ENCODE measurements at places on chromosomes 5 and 9.

DNA sequence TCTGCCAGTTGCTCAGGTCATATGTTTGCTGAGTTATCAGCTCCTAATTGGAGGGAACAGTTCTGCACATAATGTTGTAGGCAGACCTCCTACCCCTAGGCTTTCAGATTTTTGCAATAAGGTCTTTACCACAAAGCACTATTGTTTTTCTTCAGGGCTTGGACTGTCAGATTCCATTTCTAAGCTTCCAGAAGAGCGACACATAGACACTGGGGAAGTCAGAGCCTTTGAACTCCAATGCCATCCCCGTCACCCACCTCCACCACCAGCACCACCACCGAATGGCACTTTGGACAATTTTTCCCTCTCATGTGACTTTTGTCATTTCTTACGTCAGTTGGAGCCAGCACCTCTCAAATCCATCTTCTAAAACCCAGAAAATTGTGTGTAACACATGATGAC, 28.3 kb upstream of the SPRY4 start:
- DNase-seq, result no peak

GRCh38 chr9:71128796-71129195, 7.4 kb upstream of the TRPM3 start:
- DNase-seq, result no peak

DNA sequence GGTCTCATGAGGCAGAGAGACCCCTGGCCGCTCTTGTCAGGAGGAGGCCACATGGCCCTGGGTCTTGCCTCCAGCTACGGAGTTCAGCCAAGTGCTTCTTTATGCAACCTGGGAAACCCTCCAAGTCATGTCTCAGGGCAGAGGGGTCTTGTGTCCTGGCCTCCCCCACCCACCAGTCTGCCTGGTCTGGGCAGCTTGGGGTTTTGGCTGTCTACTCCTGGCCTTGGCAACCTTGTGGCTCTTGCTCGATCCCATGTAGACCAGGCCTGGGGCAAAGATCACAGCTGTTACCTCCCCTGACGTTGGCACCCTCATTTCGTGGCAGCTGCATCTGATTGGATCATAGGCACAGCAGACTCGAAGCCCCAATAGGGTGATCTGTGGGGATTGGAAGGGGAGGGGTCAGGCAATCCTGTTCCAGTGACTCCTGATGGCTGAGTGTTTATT, 28.4 kb downstream of the JADE2 start:
- DNase-seq, result no peak

GRCh38 chr5:75847561-75848021, 130.4 kb upstream of the POC5 start:
- no peak for DNase-seq

- no peak for DNase-seq
These were observed 13.5 kb upstream of the GPR150 start for GRCh38 chr5:95606419-95606818.

GRCh38 chr5:31300501-31300900, 107.0 kb downstream of the CDH6 start:
- DNase-seq, result no peak

GRCh38 chr5:4129523-4129922, 533.9 kb downstream of the IRX1 start:
- no peak for DNase-seq

DNA sequence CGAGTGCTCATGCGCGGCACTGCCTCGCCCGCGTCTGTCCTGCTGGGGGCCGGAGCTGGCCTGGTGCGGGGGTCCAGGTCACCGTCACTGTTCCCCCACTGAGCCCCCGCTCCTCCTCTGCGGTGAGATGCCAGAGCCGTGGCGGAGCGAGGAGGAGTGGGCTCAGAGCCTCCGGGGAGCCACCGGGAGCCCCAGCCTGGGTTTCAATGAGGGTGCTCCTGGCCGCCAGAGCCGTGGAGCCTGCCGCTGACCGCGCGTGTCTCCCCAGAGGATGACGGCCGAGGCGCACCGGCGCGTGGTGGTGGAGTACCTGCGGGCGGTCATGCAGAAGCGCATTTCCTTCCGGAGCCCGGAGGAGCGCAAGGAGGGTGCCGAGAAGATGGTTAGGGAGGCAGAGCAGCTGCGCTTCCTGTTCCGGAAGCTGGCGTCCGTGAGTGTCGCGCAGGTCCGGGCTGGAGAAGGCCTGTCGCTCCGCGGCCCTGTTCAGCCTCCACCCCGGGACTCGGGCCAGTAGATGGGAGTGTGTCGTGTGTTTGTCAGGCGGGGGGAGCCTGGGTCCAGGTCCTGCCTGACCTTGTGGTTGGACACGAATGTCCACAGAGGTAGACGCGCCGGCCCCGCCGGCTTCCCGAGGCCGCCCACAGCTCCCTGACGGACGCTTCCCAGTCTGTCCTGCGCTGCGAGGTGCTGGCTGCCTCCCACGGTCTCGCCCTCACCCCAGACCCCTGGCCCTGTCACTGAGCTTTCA, 22.0 kb downstream of the EXOC3 start:
- no peak for DNase-seq

- no peak for DNase-seq
These were observed 152.9 kb downstream of the AUH start for GRCh38 chr9:91208837-91209236.

DNA sequence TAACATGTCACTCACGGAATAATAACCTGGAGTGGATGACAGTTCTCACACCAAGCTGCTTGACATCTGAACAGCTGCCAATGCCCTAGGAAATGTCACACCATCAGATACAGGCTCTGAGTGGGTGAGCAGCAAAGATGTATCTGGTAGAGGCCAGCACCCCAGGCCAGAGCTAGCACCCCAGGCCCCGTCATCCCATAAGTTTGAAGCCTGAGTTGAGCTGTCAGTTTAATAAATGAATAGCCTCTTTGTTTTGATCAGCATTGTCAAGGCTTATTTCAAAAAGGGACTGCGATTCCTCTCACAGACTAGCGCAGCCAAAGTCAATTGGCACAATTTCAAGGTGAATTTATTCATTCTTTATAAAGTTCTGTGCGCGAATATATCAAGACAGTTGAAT, 1327.1 kb downstream of the MAT2B start:
- no peak for DNase-seq

GRCh38 chr5:121725450-121725849, 126.2 kb upstream of the FTMT start:
- no peak for DNase-seq

DNA sequence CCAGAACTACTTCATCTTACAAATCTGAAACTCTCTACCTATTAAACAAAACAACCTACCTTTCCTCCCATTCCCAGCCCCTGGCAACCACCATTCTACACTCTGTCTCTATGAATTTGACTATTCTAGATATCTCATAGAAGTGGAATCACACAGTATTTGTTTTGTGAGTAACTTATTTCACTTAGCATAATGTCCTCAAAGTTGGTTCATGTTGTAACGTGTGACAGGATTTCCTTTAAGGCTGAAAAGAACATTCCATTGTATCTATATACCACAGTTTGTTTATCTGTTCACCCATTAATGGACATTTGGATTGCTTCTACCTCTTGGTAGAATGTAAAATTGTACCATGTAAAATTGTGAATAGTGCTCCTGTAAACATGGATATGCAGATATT, 70.1 kb upstream of the NXNL2 start:
- no peak for DNase-seq

DNA sequence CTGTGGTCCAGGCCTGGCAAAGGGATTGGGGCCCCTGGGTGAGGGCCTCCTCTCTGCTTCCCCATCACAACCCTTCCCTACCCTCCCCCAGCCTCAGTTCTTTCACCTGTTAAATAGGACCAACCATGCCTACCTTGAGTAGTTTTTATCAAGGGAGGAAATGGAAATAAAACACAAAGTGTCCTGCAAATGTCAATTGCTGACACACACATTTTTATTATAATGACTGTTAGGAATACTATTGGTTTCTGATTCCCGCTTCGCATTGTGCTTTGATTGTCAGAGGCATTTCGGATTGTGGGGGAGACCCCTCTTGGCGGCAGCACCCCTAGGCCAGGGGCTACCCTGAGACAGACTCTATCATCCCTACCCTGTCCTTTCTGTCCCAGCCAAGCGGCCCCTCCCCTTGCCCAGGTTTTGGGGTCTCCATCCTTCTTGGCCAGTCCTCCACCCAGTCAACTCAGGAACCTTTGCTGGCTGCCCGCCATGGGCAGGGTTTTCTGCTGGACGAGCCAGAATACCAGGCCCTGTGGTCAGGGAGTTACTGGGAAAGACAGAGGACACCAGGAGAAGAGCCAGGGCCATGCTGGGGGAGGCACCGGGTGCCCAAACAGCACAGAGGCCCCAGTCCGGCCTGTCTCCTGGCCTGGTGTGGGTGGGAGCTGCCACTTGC, 18.4 kb upstream of the TTLL11 start:
- DNase-seq, result no peak

DNA sequence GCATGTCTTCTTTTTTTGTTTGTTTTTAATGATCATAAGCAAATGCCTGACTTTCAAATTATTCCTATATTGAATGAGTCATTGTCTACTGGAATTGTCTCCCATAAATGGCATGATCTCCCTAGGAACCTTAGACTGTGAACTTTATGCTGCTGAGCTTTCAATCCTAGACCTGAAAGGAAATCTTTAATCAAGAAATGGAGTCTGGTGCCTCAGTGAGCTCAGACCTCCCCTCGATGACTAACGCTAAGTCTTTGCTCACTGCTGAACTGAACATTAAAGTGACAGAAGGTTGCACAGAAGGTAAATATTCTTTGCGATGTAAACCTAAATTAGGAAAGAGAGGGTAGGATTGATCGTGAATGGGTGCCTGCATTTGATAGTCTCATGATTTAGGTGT, 745.2 kb upstream of the WWC1 start:
- DNase-seq, result no peak

DNA sequence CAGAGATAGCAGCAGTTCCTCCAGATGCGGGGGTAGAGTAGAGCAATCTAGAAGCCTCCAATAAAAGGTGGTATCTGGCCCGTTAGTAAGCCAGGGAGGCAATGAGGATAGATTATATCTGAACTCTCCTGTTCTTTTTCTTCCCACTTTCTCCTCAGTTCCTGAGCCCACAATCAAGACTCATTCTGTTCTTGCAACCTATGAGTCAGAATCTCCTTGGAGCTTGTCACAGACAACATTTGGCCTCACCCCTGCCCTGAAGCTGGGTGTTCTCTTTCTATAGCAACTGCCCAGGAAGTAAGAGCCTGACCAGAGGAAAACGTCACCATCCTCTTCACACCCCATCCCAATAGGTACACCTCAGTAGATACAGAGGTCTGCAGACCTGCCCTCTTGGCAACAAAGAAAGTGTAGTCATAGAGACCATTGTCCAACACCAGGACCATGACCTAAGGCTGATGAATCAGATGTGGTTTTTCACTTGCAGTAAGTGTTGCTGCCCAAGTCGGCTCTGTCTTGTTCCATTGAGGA, 76.3 kb upstream of the PCA3 start:
- DNase-seq, result no peak

- DNase-seq, result no peak
These were observed 28.5 kb downstream of the IL6ST start for GRCh38 chr5:55966284-55966683.

DNA sequence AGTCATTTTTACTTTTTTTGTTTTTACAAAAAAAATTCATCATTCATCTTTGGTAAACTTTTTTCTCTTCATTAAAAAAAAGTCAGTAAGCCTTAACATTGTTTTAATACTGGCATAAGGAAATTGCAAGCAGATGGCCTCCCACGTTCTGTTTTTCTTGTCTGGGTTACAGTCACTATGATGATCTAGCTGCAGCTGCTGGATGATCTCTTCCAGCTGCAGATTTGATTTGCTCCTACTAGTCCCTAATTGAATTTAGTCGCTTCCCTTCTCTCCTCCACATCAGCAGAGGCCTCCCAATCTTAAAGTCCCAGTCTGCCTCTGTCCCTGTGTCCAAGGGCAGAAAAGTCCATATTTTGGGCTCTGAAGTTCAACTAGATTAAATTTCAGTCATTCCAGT, 106.8 kb upstream of the PTGER4 start:
- DNase-seq, result no peak

GRCh38 chr5:82309091-82309531, 31.0 kb upstream of the RPS23 start:
- no peak for DNase-seq

DNA sequence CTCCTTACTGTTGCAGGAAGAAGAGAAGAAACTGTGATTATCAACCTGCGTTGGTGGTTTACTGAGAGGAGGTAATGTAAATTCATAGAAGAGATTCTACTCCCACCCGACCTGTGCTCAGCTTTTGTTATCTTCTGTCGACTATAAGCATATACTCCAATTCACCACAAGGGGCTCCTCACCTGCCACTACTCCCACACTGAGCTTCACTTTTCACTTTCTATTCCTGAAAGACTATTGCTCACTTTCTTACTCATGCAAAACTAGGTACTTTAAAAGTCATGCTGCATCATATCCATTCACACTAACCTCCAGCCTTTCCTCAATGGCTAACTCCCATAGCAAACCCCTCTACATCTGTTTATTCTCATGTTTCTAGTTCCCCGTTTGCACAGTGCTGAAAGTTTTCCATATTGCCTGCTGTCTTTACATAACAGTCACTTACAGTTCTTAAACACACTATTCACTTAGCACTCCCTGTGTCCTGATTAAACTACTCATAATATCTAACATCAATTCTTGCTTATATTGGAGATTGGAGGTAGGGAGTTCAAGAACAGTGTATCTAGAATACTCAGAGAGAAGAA, 1062.6 kb downstream of the NR2F1-AS1 start:
- DNase-seq, result no peak

DNA sequence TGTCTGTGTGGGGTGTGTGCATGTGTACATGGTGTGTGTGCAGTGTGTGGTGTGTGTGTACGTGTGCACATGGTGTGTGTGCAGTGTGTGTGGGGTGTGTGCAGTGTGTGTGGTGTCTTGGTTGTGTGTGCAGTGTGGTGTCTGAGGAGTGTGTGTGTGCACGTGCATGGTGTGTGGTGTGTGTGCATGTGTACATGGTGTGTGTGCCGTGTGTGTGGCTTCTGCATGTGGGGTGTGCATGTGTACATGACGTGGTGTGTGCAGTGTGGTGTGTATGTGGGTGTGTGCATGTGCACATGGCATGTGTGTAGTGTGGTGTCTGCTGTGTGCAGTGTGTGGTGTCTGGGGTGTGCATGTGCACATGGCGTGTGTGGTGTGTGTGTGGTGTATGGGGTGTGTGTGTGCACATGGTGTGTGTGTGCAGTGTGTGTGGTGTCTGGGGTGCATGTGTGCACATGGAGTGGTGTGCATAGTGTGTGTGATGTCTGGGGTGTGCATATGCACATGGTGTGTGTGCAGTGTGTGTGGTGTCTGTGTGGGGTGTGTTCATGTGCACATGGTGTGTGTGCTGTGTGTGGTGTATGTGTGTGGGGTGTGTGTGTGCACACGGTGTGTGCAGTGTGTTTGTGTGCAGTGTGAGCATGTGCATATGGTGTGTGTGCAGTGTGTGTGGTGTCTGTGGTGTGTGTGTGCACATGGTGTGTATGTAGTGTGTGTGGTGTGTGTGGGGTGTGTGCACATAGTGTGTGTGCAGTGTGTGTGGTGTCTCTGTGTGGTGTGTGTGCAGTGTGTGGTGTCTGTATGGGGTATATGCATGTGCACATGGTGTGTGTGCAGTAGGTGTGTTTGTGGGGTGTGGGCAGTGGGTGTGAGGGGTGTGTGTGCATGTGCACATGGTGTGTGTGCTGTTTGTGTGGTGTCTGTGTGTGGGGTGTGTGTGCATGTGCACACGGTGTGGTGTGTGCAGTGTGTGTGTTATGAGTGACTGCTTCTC, 40.6 kb upstream of the ZNG1F start:
- DNase-seq, result no peak

Measured in COR-L47 (cell line).